ENCODE measurements at places on chromosomes 4 and X.

DNA sequence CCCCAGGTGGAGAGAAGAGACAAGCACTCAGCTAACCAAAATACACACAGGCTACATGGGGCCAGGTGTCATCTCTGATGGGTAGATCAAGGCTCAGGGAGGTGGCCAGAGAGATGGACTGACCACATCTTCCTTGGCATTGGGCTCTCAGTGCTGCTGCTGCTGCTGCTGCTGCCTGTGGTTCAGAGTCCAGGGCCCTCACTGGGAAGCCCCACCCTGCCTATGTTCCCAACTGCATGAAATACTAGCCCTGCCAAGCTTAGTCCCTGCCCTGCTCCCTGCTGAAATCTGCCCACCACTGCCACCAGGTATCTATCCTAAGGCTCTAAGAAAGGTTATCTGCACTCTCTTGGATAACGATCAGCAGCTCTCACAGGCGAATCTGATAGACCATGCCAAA lies 118.7 kb downstream of the EFHC2 start:
- DNase-seq: no peak

DNA sequence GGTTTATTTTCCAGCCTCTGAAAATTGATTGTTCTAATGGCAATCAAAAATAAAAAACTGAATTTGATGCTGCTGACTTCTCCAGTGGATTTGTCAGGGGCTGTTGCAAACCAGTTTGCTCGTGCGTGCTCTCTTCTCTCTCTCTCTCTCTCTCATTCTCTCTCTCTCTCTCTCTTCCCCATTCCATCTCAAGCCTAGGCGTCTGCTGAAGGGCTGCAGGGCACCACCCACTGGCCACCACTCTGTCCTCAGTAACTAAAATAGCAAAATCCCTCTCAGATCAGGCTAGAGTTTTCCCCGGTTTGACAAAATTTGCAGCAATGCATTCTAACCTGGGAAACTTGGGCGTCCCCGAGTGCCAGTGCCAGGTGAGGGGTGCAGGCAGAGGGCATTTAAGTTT lies 19.4 kb downstream of the NKX6-1 start:
- no peak for DNase-seq

DNA sequence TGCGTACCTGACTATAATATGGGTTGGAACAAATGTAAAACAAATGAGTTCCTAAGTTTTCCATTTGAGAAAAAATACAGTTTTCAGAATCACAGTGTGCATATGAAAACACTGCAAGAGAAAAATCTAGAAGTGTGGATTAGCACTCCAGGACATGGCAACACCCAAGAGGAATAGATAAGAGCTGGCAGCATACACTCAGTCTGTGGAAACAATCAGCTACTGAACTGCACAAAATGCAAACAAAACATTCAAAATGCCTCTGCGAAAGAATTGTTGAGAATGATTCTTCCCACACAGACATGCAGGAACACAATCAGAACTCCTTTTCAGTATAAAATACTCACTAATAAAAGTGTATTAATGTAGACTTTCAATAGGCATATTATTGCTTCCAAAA lies 39.9 kb downstream of the ATP8A1 start:
- no peak for DNase-seq

DNA sequence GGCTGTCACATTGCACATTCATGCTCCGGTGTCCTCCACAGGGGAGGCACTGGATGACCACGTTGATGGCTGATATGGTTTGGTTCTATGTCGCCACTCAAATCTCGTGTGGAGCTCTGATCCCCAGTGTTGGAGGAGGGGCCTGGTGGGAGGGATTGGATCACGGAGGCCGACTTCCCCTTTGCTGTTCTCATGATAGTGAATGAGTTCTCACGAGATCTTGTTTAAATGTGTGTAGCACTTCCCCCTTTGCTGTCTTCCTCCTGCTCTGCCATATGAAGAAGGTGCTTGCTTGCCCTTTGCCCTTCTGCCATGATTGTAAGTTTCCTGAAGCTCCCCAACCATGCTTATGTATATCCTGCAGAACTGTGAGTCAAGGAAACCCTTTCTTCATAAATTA lies 22.3 kb upstream of the NAT8L start:
- DNase-seq: no peak

DNA sequence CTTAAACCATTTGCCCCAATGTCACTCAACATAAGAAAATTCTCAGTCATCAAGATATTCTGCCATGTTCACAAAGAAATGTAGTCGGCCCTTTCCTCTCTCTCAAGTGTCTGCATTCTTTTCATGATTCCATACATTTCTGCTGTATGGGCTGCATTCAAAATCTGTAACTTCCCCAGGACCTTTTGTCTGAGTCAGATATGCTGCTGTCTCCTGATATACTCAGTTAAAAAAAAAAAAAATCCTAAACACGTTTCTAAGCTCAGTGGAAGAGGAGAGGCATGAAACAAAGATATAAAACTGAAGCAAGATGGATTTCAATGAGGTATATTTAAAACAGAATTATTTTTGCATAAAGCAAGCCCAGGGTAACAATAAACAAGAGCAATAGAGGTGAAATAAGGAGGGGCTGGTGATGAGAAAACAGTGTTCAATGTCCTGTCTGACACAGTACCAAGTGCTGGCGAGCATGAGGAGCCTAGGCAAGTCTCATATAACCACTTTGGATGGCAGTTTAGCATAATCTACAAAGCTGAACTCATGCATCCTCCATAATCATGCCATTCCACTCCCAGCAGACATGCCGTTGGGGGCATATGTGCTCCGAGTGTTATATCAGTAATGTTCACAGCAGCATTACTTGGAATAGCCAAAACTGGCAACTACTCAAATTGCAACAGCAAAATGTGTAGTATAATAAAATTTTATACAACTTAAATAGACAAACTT lies 76.7 kb downstream of the MANBA start:
- peak; percentile 21 for DNase-seq

GRCh38 chr4:119471259-119471658 lies 149.3 kb upstream of the FABP2 start:
- no peak for DNase-seq

GRCh38 chr4:137609718-137610430 lies 77.6 kb upstream of the PCDH18 start:
- peak; percentile 25 for DNase-seq

DNA sequence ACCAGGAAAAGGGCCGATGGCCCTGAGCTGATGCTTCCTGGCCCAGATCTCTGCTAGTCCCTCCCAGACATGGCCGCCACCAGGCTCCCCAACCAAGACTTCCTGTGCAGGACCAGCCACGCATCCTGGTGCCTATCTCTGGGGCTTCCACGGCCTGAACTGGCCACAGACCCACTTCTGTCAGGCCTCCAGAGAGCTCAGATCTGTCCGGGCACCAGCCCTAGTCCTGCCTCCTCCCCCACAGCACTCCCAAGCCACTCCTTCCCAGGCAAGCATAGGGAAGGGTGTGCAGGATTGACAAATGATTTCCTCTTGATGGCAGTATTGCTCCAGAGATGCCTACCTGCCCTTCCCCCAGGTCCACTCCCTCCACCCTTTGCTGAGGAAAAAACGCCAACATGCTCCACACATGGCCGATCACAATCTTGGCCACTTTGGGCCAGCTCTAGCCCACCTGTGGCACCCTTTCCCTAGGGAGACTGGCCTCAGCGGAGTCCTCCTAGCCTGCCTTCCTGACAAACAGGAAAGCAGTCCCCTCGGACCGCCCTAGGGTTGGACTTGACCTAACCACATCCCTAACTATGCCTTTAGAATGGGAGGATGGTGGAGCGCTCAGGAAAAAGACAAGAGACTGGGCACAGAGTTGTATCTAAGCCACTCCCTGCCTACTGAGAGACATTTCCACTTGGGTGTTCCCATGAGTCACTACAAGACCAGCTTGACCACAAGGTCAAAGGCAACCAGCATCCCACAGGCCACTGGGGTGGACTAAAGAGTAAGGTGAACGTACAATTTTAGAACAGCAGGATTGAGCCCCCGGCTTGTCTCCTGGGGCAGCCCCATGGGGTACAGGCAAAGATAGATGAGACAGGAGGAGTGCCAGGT lies 277.5 kb upstream of the AGTR2 start:
- peak; percentile 28 for DNase-seq

DNA sequence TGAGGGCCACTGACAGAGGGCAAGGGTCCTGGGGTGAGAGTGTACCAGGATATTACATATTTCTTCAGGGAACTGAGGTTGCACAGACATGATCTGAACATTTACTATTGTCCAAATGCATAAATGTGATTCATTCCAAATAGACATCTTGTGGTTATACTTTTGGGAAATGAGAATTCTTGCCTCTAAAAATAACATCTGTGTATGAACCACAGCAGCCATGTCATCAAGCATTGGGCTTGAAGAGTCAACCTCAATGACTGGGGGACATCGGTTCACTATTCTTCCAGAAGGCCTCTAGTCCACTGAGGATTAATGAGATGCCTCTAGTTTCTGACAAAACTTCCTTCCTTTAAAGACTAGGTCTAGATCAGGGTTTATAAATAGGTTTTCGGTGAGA lies 193.1 kb upstream of the GPC4 start:
- no peak for DNase-seq

DNA sequence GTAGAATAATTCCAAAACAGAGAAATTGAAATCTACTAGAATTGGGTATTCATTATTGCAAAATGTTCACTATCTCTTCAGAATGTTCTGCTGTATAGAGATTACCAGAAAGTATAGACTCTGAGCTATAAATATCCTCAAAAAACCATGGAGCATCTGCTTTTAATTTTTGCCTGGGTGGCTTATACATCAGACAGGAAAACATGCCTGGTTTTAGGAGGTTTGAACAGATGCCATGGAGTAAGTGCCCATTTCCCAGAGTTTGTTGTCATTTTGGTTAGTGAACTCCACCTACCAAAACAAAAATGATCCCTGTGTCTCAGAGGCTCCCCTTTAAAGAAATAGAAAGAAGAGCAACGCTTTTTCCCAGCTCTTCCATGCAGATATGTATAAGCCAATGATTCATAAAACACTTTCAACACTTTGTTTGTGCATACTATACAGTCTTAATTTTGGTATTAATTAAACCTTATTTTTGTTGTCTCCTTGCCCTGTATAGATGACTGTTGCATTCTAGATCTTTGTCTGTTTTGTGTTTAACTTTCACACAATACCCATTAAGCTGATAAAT lies 68.7 kb downstream of the MEPE start:
- peak; percentile 7 for DNase-seq

DNA sequence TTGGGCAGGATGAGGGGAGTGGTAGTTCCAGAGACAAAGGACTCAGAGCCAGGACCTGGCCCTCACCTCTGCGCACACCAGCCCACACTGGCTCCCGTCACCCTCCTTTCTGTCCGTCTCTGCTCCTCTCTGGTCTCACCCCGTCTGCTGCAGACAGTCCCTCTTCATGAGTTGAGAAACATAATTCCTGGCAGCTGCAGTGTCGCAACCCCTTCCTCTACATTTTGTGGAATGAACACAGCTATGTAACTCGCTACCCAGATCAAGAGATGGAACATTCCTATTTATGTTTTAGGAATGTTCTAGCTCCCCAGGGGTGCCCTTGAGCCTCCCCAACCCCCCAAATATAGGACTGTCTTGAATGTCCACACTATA lies 59.3 kb downstream of the SHROOM2 start:
- no peak for DNase-seq

DNA sequence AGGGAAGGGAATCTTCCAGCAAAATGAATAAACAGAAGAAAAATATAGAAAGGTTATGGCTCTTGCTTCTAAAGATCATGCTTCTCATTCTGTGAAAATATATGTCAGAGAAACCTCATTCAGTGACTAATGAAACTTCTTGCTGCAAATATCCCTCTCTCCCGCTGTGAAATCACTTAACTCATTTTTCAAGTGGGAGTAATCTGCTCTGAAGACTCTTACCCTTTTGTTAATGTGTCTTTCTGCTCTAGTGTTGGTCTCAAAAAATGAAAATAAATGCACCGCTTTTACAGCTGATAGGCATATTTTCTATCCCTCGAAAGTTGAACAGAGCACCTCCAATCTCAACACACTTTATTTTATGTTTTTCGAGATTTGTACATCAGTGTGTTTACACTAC lies 252.3 kb downstream of the NLGN4X start:
- DNase-seq: no peak

DNA sequence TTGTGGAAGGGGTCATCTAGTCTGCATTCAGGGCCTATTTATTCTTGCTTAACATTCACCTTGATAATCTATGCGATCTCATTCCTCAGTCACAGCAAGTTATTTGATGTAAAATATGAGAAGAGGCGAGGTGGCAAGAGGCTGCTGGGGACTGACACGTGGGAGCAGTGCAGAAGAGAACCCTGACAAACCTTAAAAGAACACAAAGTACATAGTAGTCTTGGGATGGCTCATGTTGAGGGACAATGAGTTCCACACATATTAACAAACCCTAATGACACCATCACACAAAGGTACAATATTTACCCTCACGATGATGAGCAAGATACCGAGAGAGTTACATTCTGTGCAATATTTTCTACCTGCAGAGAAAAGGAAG lies 57.5 kb downstream of the MAML3 start:
- DNase-seq: no peak

GRCh38 chr4:860561-860960 lies 34.6 kb upstream of the CPLX1 start:
- no peak for DNase-seq

DNA sequence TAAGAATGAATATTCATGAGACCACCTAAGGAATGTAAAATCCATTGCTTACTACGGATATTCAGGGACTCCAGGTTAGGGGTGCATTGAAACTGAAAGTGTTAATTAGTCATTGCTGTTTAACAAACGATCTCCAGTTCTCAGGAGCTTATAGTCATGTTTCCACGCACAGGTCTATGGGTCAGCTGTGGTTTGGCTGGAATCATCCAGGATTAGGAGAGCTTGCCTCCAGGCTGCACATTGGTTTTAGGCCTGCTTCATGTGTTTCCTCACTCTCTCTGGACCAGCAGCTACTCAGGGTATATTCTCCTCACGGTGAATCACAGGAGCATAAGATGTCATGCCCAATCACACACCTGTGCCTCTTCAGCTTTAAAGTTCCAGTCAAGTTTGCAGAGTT lies 98.9 kb downstream of the ATXN3L start:
- DNase-seq: peak; percentile 49
